ENCODE measurements at places on chromosomes 2 and 18.

GRCh38 chr2:60497500-60497899, 56.0 kb downstream of the BCL11A start:
- no peak for DNase-seq

DNA sequence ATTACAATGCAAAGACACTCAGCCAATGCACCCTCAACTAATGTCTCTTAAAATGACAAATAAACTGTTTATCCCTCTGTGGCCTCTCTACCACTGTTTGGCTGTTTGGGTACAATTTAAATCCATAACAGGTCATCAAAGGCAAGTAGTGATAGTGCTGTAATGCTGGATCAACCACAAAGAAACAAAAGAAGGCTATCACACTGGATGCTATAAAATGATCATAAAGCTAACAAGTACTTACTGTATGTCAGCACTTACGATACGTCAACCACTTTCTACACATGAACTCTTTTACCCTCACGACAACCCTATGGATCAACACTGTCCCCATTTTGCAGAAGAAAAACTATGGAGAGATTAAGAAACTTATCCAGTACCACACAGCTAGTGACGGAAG, 54.1 kb downstream of the RNU4ATAC start:
- no peak for DNase-seq

- no peak for DNase-seq
Measured at GRCh38 chr18:67977067-67977616, 460.6 kb upstream of the DSEL start.

GRCh38 chr2:202377207-202377761, 1.2 kb downstream of the BMPR2 start:
- peak; percentile 45 for DNase-seq

DNA sequence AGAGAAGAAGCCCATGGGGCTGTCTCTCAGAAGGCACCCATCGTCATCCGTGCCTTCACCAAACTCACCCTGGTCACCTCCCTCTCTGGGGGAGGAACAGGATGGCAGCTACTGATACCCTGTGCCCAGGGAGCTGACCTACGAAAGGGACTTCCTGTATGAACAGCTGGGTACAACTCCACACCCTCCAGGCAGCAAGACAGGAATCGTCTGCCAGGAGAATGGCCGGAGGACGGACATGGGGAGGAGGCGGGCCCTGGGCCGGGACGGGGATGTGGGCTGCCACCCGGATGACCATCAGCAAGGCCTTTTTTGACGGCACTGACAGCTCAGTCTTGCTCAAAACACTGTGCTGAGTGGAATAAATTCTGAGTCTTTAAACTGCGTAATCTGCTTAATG, 243.6 kb downstream of the HDAC4 start:
- DNase-seq, result no peak

DNA sequence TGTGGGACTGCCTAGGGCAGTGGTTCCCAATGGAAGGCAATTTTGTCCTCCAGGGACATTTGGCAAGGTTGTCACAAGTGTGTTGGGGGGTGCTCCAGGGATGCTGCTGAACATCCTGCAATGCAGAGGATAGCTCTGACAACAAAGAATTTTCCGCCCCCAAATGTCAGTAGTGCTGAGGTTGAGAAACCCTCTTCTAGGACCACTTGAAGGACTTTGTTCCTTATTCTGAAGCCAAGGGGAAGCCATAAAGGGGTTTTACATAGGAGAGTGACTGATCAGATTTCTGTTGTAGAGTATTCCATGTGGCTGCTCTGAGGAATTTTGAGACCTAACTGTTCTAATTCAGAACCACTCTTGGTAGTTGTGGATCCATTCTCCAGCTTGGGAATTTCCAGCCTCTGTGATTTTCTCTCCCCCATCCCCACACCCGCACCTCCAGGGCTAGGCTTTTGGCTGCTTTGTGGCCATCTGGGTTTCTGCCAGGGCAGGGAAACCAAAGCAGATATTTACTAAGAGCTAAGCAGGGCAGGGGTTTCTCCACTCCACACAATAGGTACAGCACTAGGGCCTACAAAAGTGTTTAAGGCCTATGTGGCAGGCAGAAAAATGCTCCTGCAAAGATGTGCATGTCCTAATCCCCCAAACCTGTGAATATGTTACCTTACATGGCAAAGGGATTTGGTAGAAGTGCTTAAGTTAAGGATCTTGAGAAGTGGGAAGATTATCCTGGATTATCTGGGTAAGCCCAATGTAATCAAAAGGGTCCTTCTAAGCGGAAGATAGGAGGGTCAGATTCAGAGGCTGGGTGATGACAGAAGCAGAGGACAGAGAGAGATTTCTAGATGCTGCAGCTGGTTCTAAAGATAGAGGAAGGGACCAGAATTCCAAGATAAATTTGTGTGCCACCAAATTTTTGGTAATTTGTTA, 135.4 kb downstream of the TMEM17 start:
- DNase-seq, result no peak

GRCh38 chr2:55885127-55885943, 38.2 kb downstream of the EFEMP1 start:
- DNase-seq, result peak; percentile 98

DNA sequence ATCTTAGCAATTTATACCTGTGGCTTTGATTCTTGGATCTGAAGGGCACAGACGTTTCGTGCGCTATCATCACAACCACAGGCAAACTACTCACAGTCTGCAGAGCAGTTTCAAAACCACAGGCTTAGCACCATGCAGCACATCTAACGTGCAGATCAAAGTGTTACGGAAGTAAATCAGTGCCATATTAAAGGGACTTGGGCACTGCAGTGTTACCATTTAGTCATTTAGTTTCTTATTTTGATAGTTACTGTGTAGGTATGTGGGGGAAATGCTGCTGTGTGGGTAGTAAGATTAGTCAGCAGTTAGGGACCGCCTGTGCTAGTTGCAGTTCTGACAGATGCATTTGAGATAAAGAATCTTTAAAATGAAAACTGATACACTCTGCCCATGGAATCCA, 384.0 kb downstream of the NBAS start:
- peak; percentile 94 for DNase-seq

- no peak for DNase-seq
Measured at GRCh38 chr18:47754311-47755101, 176.0 kb downstream of the SMAD2 start.

DNA sequence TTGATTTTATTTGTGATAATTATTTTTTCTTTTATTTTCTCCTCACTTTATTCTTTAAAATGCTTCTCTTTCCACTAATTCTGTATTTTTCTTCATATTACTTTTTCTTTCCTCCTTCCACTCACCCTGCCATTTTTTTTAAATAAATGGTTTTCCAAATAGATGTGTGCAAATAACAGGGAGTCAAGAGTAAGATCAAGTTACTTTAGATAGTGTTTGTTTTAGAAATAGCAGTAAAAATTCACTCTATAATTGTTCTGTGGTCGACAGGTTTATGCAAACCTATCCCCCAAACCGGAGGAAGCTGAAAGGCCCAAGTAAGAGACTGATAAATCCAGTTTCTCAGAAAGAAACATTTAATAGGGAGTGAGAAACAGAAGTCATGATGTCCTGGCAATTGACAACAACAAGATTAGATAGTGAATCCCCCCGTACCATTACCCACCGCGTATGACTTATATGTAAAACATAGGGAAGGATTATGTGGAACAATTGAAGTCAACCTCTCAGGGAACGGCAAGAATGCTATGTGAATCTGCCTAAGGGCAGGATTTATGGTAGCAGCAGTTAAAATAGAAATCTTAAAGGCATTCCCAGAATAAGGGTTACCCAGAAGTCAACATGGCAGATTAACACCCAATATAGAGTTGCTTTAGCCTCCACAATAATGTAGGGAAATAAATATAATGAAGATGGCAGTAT, 75.5 kb downstream of the KYNU start:
- DNase-seq, result no peak

- DNase-seq, result peak; percentile 36
Measured at GRCh38 chr2:234994438-234995321, 42.9 kb downstream of the SH3BP4 start.

DNA sequence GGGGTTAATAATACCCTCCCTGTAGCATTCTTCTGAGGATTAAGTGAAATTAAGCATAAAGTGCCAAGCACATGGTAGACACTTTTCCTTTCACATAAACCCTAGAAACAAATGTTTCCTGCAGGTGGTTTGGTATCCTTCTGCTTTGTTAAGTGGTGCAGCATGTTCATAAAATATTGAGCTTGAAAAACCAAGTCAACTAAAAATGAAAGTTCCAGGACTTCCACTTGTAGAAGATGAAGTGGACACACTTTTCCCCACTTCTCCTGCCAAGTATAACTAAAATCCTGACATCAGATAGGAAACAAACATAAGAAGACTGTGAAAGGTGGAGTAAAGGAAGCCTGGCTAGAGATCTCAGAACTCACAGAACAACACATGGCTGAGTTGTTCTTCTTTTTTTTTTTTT, 90.5 kb downstream of the COLEC12 start:
- no peak for DNase-seq

GRCh38 chr2:105725388-105725787, 19.3 kb upstream of the NCK2 start:
- DNase-seq, result no peak

DNA sequence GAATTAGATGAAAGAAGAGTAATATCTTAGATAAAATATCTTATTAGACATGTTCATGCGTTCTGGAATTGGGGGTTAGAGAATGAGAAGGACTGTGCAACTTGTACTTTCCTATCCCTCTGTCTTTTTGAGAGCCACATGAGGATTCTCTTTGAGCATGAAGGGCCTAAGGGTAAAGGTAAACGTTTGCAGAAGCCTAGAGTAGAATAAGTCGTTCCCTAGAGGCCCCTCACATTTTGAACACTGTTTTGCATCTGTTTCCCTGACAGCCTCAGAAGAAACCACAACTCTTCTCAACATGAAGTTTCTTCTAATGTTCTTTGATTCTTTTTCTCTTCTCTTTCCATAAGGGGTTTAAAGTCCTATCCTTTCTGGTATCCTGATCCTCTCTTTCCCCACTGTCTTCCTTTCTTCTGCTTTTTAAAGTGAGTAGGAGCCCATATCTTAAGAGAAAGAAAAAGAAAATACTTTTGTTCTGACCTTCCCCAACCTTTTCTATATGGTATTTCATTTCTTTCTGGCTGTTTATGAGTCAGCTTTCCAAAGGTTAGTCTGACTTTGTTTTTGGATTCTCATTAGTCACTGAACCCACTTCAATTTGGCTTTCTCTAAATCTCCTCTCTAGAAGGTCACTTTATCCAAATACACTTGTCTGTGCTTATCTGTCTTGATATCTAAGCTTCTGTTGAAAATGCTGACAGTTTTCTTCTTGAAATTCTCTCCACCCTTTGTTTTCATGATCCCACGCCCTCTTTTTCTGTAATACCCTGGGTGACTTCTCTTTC, 34.8 kb downstream of the PPP1R1C start:
- DNase-seq, result peak; percentile 55

DNA sequence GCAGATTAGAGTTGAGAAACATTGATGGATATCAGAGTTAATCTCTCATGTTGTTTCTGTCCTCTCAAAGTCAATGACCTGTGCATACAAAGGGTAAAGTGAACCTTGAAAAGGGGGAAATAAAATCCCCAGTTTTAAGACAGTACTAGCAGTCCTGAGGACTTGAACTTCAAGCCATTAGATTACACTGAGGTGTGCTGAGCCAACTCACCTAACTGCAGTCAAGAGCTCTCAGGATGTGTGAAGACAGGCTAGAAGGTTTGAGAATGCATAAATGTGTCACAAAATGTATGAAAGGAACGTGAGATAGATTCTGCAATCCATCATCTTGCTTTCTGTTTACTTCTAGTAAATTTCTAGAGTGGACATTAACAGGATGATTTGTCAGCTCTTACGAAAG, 35.5 kb downstream of the DOCK10 start:
- no peak for DNase-seq

DNA sequence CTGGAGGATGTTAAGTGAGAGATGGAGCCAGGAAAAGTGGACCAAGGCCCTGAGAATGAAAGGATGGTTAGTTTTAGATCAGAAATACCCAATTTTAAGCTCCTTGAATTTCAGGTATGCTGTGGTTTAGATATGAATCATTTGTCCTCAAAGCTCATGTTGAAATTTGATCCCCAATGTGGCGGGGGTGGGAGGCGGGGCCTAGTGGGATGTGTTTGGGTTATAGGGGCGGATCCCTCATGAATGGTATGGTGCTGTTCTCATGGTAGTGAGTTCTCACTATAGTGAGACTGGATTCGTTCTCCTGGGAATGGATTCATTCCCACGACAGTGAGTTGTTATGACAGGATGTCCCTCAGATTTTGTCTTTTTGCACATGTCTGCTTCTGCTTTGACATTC, 11.4 kb downstream of the MYO5B start:
- DNase-seq, result peak; percentile 83

DNA sequence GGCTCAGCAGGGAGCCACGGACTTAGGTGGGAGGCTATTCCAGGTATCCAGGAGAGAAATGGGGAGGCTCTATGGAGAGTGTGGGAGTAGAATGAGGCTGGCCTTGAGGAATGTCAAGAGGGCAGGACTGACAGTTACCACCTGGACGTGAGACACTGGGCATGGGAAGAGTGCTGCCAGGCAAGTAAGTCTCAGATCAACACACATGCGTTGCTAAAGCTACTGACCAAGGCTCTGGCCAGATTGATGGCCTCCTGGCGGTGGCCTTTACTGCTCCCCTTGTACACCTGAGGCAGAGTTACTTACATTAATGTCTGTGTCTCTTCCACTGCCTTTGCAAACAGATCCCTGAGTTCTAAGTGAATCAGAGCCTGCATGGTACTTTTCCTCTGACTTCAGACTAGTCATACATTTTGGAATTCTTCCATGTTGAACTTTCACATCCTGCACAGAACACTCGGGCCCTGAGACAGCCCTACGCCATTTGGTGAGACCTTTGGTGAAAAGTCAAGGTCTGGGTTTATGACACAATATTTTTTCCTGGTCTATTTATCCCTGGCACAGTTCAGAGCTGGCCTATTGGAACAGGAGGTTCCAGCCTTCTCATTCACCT, 398.8 kb upstream of the TRIB2 start:
- peak; percentile 98 for DNase-seq

- DNase-seq, result peak; percentile 16
Measured at GRCh38 chr2:160006475-160006874, 55.9 kb downstream of the PLA2R1 start.

DNA sequence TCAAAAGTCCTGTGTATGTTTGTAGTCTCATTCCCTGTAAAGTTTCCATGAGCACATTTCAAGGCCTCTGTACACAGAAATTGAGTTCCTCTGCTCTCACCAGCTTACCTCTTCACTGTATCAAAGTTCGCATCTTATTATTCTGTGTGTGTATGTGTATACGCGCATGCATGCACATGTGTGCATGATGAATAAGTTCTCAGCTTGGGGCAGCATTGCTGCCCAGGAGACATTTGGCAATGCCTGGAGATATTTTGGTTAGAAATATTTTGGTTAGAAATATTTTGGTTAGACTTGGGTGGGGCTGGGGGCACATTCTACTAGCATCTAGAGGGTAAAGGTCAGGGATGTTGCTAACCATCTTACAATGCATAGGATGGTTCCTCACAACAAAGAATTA, 23.4 kb downstream of the TCF7L1 start:
- DNase-seq, result no peak

DNA sequence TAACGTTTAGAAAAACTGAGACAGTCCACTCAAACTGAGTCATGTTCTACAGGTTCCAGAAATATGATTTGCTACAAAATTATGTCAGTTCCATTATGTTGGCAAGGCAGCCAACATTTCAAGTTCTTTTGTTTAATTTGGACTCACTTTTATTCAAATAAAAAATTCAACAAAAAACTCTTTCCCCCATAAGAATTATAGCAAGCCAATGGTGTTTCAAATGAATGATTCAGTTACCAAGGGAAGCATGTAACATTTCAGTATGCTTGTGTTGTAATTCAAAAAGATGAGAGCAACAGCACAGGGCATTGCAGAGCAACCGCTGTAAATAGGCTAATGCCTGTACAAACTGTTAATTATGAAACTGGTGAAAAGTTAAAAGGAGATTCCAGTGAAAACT, 140.8 kb downstream of the FIGN start:
- peak; percentile 61 for DNase-seq

GRCh38 chr2:169189132-169189531, 119.8 kb downstream of the DHRS9 start:
- no peak for DNase-seq
